H4 (cell line): ENCODE measurements at places on chromosomes 2 and 18.

DNA sequence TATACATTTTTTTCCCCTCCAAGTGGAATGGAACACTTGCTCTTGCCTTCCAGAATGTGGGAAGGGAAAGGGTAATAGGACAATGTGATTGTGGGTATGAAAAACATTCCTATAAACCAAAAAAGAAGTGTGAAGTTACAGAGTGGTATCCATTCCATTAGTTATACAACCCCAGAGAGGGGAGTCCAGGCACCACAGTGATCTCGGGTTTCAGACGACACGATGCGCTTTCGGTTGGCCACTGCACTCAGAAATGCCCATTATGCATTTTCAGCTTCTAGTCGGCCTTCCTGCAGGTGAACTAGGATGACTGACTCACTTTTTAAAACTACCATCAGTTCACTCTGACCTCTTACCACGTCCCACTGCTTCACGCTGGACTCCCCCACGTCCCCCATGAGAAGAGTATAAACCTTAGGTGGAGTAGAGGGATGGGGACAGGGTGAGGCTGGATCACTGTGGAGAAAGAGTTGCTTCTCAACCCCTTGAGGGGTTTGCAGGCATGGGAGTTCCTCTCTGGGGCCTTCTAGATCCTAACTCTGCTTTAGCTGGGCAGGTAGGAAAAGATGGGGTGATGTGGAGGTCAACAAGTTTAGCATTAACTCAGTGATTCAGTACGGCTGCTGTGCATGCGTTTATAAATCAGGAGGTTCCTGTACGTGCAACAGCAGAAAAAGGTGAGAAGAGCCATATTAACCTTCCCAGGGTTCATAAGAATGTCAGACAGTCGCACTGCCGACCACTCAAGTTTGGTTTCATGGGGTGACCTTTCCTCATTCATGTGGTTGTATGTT, 50.5 kb downstream of the ZNF532 start:
- no peak for DNase-seq

DNA sequence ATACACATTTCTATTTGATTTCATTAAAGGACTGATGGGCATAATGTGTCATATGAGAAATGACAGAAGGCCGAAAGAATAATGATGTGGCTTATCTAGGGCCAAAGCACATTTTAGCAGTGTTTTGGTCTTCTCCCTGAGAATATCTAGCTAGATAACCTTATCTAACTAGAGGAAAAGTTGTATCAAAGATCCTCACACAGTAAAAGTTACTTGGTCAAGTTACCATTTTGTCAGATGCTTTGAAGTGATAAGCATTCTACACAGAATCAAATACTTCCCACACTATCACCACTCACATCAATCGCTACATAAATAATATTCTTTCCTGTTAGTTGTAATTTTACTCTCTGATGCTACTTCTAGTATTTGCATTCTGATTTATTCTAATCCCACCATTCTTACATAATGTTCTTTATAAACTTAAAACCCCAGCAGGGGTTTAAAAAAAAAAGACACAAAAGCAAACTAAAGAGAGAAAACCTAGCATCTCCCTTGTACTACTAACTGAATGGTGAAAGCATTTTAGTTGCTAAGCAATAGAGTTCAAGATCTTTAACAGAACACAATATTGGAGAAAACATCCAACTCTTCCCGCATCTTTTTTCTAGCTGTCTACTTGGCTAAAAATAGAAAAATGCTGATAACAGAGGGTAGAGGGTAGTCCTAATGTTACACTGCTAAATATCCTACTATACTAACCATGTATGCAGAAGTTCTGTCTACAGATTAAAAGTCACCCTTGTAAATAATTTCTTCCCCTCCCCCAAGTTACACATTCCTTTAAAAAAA, 8.0 kb downstream of the XPO1 start:
- DNase-seq = no peak

GRCh38 chr2:182426082-182426917, 536 bp downstream of the PDE1A start:
- no peak for DNase-seq

DNA sequence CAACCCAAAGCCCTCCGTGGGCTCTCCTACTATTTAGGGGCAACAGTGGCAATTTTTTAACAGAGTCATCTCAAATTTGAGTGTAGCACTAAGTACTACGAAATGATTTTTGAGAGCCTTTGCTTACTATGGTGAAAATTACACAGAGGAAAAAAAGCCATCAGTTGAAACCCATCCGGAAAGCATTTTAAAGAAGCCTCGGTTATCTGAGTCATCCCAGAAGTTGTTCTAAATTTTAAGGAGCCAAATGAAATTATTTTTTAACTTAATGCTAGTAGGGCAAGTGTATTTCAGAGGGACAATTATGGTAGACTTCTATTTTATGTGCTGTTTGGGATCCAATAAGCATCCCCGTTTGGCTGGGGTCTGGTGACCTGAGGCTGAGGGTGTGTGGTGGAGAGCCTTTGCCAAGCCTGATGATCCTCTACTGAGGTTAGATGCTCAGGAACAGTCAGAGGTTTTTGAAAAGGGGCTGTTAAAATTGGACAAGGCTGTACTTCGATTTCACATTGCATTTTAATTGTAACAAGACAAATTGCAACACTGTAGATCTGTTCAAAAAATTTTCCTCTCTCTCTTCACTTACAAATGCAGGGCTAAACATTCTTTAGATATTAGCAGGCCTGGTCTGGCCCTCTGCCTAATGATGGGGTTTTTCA, 47.0 kb downstream of the RAPGEF4 start:
- no peak for DNase-seq

- DNase-seq = peak; percentile 3
These were observed 26.1 kb downstream of the CDC42EP3 start for GRCh38 chr2:37645362-37645761.

- no peak for DNase-seq
These were observed 20.8 kb downstream of the APCDD1 start for GRCh38 chr18:10475276-10475653.

- DNase-seq = peak; percentile 73
These were observed 1.2 kb downstream of the CFLAR start for GRCh38 chr2:201116959-201117734.

DNA sequence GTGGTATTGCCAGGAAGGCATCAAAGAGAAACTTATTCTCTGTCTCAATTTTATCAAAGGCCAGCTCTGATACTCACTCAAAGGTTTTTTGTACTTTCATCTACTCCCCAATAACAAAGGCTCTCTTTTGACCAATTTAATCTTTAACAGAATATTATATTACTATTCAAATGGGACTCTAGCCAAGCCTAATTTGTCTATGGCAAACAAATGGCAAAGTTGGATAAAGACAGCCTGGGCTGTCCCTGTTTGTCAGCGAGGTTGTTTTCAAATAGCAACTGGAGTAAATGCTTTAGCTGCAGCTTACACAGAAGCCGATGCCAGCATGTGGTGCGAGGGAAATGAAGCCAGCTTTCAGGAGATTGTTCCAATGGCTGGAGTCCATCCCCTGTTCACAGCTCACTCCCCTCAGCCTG, 80.1 kb upstream of the CTNNA2 start:
- no peak for DNase-seq

DNA sequence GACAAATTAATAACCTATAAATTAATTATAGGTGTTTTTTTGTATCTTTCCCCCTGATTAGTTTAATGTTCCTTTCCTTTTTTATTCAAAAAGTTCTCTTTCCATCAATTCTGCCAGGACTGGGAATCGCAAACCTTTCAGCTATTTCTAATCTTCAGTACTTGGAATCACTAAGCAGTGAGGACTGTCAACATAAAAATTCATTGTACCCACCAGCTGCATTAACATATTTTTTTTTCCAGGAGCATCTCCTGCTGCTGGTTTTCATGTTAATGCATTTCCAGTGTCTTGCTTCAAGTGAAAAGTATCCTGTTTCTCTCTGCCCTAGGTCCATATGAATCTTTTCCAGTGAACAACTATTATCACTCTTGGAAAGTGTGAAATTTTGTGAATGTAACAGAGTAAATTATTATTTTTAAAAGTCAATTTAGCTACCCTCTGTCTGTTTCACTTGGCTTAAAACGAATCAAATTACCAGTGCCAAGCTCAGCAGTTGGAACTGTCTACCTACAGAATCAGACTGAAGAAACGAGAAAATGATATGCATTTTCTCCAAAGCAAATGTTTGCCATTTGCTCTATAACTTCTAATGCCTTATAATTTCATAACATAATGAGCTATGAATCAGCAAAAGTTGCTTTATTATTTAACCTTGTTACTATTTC, 804.4 kb downstream of the EPHA4 start:
- no peak for DNase-seq

DNA sequence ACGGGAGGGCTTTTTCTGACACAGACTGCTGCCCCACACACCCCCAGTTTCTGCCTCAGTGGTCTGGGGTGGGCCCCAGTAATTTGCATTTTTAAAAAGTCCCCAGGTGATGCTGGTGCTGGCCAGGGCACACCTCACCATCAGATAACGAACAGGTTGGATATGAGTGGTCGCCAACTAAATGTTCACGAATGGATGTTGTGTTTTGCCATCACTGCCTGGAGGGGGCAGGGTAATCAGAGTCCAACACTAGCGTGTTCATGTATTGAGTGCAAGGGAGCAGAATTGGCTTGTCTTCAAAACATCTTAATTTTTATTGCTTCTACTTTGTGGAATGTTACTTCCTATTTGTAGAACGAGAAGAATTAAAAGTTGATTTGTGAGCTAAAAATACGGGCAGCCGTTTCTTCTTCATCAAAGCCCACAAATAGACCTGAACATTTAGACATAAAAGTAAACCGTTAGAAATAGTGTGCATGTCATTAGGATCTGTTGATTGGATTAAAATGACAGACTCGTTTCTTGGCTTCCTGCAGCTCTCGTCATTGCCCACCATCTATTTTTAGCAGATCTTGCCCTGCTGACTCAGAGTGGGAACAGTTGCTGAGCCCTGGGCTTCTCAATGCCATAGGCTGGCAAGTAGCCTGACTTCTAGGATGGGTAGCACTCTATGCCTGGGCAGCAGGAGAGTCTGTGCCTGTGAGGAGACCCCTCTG, 45.2 kb downstream of the NCK2 start:
- peak; percentile 75 for DNase-seq

DNA sequence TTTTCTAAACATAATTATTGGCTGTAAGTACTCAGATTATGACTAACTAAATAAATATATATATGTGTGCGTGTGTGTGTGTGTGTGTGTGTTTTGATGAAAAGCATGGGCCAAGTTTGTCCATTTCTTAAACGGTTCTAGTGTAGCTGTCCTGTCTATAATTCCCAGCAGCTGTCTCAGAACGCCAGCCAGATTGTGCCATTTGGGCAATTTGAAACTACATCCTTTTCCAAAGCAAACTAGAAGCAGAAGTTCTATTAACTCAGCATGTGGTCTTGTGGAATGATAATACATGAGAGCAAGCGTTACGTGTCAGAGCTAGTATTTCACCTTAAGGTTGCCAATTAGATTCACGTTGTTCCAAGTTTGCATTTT, 1.7 kb downstream of the ARHGAP28 start:
- peak; percentile 86 for DNase-seq

- DNase-seq = peak; percentile 84
These were observed 38.7 kb downstream of the SCG2 start for GRCh38 chr2:223563462-223563861.

DNA sequence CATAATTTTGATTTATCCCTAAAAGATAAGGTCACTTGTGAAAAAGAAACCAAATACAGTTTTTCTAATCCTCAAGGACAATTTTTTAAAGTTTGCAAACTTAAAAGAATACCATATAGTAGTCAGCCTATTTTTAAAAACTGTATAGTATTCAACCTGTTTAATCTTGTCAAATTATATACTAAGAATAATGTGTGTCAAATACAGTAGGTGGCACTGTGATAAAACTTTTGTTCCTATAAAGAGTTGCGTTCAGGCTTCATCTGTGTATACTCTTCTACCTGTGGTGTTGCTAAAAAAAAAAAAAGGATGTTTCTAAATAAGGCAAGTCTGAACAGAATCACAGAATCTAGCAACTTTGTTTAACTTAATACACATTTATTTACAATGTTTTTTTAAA, 68.6 kb downstream of the CCDC138 start:
- DNase-seq = peak; percentile 23

- DNase-seq = no peak
These were observed 52.9 kb upstream of the CHMP1B start for GRCh38 chr18:11798271-11798670.

GRCh38 chr2:196291873-196292800, 120.8 kb upstream of the STK17B start:
- peak; percentile 97 for DNase-seq

DNA sequence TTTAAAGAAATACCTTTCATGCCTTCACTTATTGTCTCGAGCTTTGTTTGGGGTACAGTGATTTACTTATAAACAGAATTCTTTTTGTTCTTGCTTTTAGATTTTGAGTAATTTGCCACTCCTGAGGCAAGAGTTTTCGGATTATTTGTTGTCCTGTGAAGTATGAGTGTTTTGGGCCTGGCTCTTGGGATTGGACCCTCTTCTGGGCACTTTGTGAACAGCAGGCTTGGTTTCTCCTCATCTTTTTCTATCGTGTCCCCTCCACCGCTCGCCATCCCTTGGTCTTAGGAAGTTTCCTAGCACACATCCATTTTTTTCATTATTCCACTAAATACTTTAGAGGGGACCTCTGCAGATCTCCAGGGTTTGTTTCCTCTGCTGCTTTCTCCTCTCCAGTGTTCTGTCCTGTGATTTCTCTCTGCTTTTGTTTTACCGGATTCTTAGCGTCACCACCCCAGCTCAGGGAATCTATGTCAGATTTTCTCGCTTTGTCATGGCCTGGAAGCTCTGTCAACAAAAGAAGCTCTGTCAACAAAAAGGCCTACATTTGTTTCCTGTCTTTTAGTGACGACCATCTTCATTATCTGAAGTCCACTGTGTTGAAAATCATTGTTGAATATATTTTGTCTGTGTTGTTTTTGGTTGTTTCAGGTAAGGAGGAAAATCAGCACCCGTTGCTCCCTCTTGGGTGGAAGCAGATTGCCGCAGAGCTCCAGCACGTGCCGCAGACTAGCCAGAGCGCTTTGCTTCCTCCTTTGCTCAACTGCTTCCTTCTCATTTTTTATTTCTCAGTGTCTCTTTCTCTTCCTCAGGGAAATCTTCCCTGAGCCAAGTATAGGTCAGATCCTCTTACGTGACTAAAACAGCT, 27.8 kb downstream of the ANKRD62 start:
- DNase-seq = no peak

DNA sequence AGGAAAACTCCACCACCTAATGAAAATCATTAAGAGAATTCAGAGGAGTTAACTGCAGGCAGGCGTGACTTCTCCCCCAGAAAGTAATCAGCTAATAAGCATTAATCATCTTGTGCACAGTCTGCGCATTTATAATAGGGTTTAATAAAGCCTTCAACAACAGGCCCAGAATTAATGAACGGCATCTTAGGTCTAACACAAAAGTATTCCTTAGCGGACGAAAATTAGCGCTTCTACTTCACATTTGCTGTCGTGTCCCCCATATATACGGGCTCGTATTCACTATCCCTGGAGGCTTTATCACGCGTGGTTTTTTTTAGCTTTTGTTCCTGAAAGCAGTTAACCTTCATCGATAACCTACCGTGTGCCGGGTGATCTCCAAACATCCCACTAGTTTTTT, 1.8 kb downstream of the ATP8B1 start:
- DNase-seq = no peak

GRCh38 chr2:15251753-15252152, 309.4 kb downstream of the NBAS start:
- DNase-seq = no peak
